Right renal cortex interstitium (tissue), 3 donors: ENCODE measurements at places on chromosomes 2 and 18. TPM values are rescaled to one million over a fixed set of nuclear protein-coding genes. Genes with fewer than 3 reads are reported as not detected.

KCNK3 gene
- polyA plus RNA-seq: 1.2 TPM

DNA sequence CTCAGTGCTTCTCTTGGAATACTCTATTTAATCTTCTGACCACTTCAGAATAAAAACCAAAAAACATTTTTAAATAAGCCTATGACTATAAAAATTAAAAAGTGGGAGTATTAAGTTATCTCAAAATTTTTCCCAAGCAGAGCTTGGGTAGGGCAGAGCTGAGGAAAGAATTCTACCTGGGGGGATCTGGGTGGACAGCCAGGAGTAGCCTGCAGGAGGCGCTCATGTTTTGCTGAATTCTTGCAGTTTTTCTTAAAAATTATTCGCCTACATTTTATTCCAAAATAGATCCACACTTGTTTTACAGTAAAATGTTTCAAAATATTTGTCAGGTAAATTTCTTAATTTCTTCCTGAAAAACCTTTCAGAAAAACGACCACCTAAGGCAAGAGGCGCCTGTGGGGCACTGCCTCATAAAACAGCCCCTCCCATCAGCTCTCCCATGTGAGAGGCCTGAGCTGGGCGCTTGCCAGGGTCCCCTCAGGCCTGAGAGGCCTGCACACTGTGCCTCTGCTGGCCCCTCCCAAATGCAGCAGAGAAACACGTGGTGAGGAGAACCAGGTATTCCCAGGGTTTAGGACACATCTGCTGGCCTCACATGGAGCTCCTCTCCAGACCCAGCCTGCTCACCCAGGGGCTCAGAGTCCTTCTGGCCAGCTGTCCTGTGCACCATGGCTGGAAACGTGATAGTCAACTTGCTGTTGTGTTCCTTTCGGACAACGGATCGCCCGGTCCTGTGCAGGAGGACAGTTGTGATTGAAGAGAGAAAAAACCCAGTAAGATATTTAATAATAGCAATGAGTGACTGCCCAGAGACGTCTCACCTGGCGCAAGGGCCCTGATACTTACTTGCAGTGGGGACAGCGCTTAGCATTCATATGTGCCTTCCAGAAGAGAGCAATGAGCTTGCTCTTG is 17.5 kb downstream of the POLR1A start:
- DNase-seq: no peak

COL3A1 gene
- 1,011 TPM for polyA plus RNA-seq

DNA sequence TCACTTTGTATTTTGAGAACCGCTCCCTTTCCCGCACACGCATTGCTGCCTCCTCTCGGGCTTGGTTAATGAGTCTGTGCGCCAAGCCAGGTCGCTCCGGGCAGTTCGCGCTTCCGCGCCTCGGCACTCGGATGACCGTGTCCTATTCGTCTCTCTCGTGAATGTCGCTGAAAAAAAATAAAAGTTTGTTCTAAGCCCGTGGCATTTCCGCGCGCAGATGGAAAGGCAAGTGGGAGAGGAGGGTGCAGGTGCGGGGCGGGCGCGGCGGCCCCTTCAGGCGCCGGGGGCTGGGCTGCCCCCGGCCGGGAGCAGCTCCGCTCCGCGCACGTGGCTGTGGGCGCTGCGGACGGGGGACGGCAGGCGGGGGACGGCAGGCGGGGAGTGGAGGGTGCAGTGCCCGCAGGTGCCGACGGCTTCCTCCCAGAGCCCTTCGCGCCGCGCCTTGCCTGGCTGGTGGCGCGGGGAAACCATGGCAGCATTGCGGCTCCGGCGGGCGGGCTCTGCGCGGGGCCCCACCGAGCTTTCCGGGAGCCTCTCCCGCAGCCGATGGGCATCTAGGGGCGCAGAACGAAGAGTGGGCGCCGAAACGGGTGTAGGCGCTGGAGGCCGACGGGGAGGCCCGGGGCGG is 159.6 kb upstream of the SIX2 start:
- DNase-seq: no peak

DNA sequence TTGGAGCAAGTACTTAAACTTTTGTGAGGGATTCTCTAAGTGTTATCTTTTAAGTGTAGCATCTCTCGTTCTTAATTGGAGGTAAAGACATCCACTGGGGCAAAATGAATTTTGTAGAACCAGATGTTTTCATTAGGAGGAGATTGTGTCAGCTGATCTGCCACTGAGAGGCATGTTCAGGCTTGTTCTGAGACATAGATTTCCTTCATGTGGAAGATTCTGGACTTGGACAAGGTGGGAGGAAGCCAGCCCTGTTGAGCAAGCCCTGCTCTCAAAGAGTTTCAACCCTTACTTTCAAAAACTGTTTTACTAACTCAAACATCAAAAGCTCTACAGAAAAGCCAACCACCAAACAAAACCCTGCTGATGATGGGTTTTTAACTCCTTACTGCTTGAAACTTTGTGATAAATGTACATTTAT is 6.5 kb downstream of the MAP4K4 start:
- DNase-seq: no peak

FIGLA gene
- not detected for polyA plus RNA-seq

INHBB gene
- 0.04 TPM for polyA plus RNA-seq

DNA sequence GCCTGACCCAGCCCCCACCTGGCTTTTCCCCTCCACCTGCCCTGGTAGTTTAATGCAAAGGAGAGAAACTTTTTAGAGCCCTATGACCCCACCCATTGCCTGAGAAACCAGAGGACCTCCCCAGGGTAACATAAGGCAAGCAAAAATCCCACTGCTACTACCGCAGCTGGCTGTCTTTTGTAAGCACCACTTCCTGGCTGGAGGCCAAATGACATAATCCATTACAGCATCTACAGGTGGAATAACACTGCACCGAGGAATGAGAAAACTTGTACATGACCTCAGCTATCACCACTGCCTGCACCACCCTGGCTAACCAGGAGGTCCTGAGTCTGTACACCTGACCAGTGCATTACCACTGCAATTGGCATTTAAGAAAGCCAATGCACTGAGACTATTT is 149.6 kb upstream of the GALNT5 start:
- DNase-seq: no peak

DNA sequence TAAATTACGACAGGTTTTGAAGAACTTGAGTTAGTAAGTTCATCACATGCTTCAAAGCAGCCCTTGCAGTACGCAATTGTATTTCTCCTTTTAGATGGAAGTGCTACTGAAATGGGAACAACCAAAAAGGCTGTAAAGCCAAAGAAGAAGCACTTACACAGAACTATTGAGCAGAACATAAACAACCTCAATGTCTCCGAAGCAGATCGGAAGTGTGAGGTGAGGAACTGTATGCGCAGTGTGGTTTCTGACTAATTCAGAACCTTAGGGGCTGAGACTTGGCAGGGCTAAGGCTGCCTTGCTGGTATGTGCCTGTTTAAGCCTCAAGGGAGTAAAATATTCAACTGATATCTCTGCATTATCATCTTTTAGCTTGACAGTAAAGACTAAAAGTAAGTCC is 8.4 kb downstream of the NCAPH start:
- DNase-seq: no peak

CPLX4 gene
- polyA plus RNA-seq: 0.11 TPM

- DNase-seq: no peak
Observed at GRCh38 chr18:49747876-49748275, 65.5 kb downstream of the ACAA2 start.
